ENCODE measurements at places on chromosomes 4 and X.

- no peak for DNase-seq
These were observed 33.3 kb upstream of the SLC2A9 start for GRCh38 chr4:10054571-10055041.

DNA sequence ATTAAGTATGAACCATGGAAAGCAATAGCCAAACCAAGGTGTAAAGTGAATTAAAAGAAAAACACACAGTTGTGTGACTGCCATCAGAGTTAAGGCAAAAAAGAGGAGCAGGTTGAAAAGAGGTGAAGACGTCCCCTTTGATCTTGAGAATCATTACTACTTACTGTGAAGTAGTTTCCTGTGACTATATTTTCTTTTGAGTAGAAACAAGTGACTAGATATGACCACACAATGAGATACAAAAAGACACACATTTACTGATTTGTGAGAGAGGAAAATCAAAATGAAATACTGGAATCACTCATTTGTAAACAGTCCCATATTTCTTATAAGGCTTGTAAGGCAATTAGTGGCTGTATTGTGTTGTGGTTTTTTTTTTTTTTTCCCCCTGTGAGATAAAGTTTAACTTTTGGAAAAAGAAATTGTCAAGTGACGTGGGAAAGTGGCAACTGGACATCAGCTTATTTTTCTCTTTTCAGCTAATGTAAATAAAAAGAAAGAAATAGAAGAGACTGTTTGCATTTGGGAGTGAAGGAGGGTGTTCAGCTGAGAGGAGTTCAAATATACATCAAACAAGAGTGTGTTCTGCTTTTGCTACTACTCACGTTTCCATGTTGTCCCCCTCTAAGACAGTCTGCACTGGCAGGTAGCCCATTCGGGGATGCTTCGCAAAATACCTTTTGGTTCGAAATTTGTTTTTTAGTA, 106.4 kb upstream of the FTHL17 start:
- no peak for DNase-seq

DNA sequence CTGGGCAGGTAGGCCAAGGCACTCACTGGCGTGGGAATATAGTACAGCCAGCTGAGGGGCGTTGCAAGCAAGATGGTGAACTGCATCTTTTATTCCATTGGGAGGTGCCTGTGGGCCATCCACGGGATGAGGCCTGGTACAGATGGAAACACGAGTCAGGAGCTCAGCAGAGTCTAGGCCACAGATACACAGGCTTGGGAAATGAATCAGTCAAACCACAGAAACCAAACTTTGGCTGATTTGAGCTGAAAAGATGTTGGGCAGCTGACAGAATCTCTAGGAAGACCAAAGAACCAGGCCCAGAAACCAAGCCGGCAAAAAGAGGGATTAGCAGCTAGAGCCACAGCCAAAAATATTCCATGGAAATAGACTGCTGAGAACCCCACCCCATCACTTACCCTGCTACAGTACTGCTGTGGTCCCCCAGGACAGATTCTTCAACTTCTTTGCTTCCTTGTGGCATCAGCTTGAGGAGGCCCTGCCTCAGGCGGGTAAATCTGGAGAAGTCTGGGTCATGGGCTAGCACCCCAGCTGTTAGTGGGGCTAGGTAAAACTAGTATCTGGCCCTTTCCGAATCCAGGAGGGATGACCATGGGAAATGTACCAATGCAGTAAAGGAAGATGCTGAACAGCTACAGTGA, 75.4 kb downstream of the TMEM131L start:
- no peak for DNase-seq

DNA sequence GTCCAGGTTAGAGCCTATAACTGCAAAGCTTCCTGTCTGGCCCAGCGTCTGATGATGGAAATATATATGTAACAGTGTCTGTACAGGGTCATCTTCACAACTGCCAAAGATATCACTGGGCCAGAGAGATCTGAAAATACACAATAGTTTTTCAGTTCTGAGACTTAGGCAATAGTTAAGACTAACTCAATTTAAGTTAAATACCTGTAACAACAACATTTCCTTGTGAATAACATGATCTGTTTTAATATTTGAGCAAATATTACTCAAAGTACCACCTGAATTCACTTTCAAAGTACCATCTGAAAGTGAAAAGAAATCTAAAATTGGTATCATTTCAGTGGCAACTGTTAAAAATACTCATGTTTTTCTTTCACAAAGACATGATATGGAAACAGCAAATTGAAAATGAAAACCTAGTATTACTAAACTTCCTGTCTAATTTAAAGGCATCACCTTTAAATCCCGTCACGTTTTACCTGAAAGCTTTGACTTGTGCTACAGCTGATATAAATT, 9.6 kb downstream of the ZAR1 start:
- no peak for DNase-seq

DNA sequence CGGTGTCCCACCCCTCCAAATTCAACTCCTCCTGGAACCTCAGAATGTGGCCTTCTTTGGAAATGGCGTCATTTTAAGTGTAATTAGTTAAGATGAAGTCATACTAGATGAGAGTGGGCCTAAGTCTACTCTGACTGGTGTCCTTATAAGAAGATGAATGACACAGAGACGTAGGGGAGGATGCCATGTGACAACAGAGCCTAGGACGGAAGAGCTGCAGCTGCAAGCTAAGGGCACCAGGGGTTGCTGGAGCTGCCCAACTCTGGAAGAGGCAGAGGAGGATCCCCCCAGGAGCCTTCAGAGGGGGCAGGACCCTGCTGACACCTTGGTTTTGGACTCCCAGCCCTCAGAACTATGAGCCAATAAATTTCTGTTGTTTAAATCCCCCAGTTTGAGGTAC, 115.1 kb downstream of the STK32B start:
- DNase-seq: no peak

DNA sequence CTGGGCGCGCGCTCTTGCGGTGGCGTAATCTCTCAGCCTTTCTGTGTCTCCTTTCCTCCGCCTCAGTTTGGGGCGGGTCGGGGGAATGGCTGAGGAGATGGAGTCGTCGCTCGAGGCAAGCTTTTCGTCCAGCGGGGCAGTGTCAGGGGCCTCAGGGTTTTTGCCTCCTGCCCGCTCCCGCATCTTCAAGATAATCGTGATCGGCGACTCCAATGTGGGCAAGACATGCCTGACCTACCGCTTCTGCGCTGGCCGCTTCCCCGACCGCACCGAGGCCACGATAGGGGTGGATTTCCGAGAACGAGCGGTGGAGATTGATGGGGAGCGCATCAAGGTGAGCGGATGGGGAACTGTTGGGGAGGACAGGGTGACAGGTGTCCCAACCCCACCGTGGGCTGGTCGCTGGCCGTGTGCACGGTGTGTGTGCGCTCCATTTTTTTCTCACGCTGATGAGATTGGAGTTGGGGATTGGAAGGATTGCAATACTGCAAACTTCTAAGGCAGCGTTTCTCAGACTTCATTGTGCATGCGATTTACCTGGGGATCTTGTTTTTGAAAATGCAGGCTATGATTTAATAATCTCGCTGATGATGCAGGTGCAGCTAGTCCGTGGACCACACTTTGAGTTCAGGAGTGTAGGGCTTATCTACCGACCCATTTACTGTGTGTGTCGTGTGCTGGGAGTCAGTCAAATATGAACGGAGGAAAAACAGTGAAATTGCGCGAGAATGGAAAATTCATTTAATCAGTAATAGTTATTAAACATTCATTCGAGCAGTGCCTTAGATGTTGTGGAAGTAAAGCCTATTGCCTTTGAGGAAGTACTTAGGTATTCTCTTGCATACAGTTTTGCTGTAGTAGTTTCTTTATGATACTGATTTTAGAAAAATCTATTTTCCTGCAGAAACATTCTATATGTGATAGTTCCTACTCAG, at the start of gene RAB33B:
Gene RAB33B, plus strand, starts transcription at position 11 of the 935 bp plus-strand sequence. Its CDS starts 75 bp downstream, at position 86.
- DNase-seq: no peak

GRCh38 chr4:154485127-154485773, 6.3 kb downstream of the DCHS2 start:
- DNase-seq: no peak

GRCh38 chr4:119231491-119231890, 19.0 kb downstream of the USP53 start:
- DNase-seq: peak; percentile 41

- DNase-seq: peak; percentile 55
These were observed 22.4 kb downstream of the NAT8L start for GRCh38 chr4:2081540-2081939.

- no peak for DNase-seq
These were observed 1195.9 kb upstream of the PRKX start for GRCh38 chrX:4909348-4909747.

- DNase-seq: no peak
These were observed 1209.7 kb upstream of the PABPC4L start for GRCh38 chr4:135411251-135411650.

DNA sequence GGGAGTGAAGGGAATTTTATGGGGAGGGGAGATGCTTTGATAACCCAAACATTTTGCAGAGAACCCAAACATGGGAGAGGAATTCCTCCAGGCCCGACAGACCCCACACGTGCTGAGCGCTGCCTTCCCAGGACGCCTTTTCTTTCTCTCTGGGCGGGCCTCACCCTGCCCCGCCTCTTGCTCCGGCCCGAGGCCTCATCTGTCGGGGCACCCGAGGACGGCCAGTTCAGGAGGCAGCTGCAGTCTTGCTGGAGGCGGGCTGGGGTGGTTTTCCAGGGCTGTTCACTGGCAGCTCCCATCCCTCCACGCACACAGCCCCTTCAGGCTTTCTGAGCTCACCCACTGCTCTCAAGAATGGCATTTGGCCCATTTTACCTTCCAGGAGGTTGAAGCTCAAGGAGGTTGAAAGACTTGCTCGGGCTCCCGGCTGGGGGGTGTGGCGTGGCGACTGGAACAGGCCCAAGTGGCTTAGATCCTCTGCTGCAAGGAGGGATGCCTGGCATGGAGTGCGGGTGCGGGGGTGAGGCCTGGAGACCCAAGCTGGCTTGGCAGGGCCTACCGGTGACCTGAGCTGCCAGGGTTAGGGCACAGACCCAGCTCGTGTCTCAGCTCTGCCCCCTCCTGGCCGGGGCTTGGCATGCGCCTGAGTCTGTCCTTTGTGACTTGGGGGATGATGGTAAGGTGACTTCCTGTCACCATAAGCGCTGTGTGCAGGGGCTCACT, 99.2 kb downstream of the PSAPL1 start:
- DNase-seq: no peak

All from coronary artery (tissue), 2 donors.